Activated T-cell treated with anti-CD3 and anti-CD28 coated beads, Interleukin-2, amount 50 U/mL, for 72 hours (primary cell): ENCODE measurements at places on chromosomes 2 and 18. TPM values are rescaled to one million over a fixed set of nuclear protein-coding genes. Genes with fewer than 3 reads are reported as not detected.

Gene ARHGAP15
- 111 TPM for total RNA-seq

- no peaks in the 10 kb centered on the region for H3K27me3 ChIP-seq
- no peak overlapping the region for H3K27ac ChIP-seq
- no peak for DNase-seq
- no peaks in the 10 kb centered on the region for H3K36me3 ChIP-seq
These were observed 92.1 kb downstream of the SLC8A1 start for GRCh38 chr2:40359811-40360210.

DNA sequence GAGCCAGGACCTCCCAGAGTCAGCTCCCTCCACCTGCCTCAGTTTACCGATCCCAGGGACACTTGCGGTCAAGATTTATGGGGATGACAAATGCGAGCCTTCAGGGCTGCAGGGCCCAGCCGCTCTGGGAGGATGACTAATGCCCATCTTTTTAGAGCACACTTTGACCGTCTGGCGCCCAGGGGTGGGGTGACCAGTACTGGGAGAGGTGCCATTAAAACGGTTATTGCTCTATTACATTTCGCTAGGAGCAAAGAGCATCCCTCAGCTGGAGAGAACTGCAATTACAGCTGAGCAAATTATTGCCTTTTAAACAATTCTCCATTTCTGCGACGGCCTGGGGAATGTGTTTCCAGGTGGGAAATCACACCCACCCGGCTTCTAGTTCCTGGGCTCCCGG, 42.6 kb upstream of the HPCAL1 start:
- H3K27ac ChIP-seq, result no peak overlapping the region
- no peak overlapping the region for H3K4me3 ChIP-seq
- H3K36me3 ChIP-seq, result no peaks in the 10 kb centered on the region
- no peak for DNase-seq
- no peaks in the 10 kb centered on the region for H3K4me1 ChIP-seq

DNA sequence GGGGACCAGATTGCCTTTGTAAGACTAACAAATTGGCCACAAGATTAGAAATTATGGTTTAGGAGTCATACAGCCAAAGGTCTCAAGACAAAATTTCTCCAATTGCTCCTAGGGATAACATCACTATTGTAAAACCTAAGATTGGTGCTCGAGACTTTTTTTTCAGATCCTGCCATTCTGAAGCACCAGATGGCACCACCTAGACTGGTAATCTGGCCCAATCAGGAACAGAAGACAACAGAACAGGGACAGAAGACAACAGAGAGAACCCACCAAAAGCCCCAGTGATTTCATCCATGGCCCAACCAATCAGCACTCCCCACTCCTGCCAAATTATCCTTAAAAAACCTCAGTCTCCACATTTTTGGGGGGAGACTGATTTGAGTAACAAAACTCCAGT, 66.8 kb downstream of the LINC00305 start:
- H3K4me3 ChIP-seq, result no peak overlapping the region
- DNase-seq, result no peak
- H3K27me3 ChIP-seq, result no peaks in the 10 kb centered on the region
- H3K4me1 ChIP-seq, result no peaks in the 10 kb centered on the region
- H3K27ac ChIP-seq, result no peak overlapping the region

DNA sequence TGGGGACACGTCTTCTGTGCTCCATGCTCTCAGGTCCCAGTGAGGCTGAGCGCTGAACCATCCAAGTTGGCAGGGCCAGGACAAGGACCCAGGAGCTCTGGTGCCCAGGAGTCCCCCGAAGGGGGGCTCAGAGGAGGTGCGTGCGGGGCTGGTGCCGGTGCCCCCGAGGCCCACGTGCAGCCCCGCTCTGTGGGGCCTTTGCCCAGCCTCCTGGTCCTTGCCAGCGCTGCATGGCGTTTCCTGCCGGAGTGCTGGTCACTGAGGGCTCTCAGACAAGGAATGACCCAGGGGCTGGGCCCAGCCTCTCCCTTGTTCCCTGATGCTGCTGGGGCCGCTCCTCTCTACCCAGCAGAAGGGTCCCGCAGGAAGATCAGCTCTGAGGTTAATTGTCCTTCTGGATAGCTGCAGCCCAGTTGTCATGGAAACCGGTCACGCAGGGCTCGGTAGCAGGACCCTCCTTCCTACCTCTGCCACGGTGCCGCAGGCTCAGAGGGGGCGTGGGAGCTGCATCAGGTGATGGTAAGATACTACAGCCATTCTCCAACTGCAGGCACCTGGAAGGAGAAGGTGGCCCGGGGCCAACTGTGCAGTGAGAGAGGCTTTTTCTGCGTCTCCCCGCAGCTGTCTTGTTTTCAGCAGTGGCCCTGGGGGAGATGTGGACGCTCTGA, 64.5 kb downstream of the RRM2 start:
- no peak for DNase-seq
- no peak overlapping the region for H3K4me3 ChIP-seq
- peaks cover 13% of the 10 kb centered on the region for H3K36me3 ChIP-seq
- no peaks in the 10 kb centered on the region for H3K4me1 ChIP-seq
- no peak overlapping the region for H3K27ac ChIP-seq
- H3K27me3 ChIP-seq, result no peaks in the 10 kb centered on the region
